ENCODE measurements at places on chromosomes 5 and 9. TPM values are rescaled to one million over a fixed set of nuclear protein-coding genes. Genes with fewer than 3 reads are reported as not detected.

DCAF10 gene
- total RNA-seq: 20.0 TPM

NCBP1 gene
- 45.3 TPM for total RNA-seq

PLPP7 gene
- total RNA-seq: 0.83 TPM

PCDHB9 gene
- 0.16 TPM for total RNA-seq

CCL21 gene
- total RNA-seq: not detected

FOXD4L4 gene
- 0.15 TPM for total RNA-seq

GPR150 gene
- 0.31 TPM for total RNA-seq

PRLR gene
- total RNA-seq: not detected

SMU1 gene
- total RNA-seq: 21.7 TPM

IFNA21 gene
- not detected for total RNA-seq

ZNF169 gene
- 5.4 TPM for total RNA-seq

SLC6A18 gene
- not detected for total RNA-seq

SIMC1 gene
- 16.4 TPM for total RNA-seq

ORM2 gene
- total RNA-seq: not detected

PRUNE2 gene
- 8.3 TPM for total RNA-seq

PHF2 gene
- total RNA-seq: 21.5 TPM

DTWD2 gene
- 1.1 TPM for total RNA-seq

FOXD4L6 gene
- total RNA-seq: not detected
